ENCODE measurements at places on chromosomes 5 and 9.

- DNase-seq = no peak
These were observed 16.2 kb downstream of the COL5A1 start for GRCh38 chr9:134657666-134658377.

DNA sequence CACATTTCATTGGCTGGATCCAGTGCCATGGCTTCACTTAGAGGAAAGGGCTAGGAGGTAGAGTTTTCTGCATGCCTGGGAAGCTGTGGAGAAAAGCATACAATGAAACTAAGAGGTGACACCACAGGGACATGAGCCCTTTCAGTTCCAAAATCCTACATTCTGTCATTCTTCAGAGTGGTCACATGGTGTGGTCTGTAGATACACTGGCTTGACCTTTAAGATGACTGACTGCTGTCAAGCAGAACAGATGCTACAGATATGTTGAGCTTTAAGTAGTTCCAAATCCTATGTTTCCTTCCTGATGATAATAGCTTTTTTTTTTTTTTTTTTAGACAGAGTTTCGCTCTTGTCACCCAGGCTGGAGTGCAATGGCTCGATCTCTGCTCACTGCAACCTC is 26.2 kb downstream of the DMRT3 start:
- DNase-seq = no peak

GRCh38 chr5:75496026-75496425 is 15.4 kb downstream of the CERT1 start:
- no peak for DNase-seq

- no peak for DNase-seq
These were observed 30.5 kb upstream of the MSH3 start for GRCh38 chr5:80623999-80624398.

DNA sequence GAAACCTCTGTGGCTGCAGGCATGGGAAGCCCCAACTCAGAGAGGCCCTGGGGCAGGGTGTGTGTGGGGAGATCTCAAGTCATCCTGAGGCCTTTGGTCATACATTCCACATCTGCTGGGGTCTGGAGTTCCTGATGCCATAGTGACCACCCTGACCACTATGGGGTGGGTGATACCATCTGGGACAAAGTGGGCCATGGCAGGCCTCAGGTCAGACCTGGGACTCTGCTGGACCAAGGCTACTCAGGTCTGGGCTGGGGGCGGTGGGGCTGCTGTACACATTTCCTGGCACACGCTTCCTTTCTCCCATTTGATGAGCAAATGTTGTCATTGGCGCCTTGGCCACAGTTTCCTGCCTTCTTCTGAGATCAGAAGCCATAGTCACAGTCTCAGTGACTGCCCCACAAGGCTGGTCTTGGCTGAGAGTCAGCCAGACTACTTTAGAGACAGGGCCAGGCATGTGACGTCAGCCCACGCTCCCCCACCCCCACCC is 15.1 kb upstream of the ACSL6 start:
- DNase-seq = no peak

- no peak for DNase-seq
These were observed 275.2 kb downstream of the MSX2 start for GRCh38 chr5:174999581-174999980.

GRCh38 chr9:21549251-21549765 is 67.2 kb upstream of the IFNE start:
- no peak for DNase-seq

DNA sequence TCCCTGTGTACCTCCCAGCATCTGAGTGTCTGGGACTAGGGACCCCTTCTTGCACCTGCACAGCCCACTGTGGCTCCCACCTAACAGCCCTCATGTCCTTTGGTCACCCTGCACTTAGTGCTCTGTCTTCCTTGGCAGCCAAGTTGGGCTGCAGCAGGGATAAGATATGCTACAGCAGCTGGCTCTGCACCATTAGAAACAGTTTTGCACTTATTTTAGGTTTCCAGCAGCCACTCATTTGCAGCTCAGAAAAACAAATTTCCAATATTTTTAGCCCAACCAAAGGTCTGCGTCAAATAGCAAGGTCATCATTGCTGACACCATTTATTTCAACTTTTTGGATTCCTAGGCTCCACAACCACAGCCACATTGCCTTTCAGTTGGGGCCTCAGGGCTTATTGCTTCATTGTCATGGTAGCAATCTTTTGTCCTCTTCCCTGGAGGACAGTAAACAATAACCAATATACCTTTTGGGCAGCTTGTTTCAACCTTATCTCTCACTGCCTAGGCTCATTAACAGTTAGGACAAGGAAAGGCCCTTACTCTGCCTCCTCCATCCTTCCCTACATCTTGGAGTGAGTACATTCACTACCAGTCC is 263.9 kb downstream of the COX7C start:
- no peak for DNase-seq

DNA sequence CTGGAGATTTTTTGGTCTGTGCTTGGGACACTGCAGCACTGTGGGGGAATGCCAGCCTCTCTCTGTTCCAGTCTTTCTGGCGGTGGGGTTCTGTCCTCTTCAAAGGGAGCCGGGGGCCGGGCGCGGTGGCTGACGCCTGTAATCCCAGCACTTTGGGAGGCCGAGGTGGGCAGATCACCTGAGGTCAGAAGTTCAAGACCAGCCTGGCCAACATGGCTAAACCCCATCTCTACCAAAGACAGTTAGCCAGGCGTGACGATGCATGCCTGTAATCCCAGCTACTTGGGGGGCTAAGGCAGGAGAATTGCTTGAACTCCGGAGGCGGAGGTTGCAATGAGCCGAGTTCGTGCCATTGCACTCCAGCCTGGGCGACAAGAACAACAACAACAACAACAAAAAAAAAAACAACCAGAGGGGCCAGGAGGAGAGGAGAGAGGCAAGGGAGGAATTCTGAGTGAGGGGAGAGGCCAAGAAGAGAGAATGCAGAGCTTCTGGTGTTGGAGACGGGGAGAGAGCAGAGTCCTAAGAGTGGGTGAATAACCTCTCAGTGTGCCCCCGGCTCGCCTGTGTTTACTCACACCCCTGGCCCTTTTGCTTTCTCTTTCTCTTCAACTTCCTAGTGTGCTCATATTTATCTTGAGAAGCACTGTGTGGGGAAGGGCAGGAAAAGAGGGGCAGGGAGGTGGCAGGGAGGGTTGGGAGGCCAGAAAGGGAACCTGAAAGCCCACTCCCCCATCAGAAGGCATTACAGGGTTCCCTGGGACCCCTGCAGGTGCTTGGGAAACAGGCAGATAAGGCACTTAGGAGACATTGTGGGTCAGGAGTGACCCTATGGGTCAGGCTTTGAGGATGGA is 3.2 kb upstream of the SET start:
- DNase-seq = peak; percentile 23

- no peak for DNase-seq
These were observed 6.5 kb upstream of the FBXO10 start for GRCh38 chr9:37582548-37583157.

DNA sequence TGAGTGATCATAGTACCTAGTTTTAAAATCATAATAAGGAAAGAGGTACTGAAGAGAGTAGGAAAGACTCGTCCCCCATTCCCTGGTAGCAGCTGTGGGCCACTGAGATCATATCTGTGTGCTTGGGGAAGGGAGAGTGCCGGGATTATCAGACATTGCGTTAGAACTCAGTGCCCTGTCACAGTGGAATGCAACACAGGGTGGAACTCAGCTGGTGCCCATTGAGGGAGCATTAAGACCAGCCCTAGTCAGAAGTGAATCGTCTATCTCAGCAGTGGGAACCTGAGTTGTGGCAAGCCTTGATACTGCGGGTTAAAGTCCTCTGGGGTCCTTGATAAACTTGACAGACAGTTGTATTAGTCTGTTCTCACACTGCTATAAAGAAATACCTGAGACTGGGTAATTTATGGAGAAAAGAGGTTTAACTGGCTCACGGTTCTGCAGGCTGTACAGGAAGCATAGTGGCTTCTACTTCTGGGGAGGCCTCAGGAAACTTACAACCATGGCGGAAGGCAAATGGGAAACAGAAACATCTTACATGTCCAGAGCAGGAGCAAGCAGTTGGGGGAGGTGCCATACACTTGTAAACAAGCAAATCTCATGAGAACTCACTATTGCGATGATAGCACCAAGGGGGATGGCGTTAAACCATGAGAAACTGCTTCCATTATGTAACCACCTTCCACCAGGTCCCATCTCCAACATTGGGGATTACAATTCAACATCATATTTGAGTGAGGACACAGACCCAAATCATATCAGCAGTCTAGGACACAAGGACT is 33.1 kb downstream of the NDUFAF2 start:
- no peak for DNase-seq

- no peak for DNase-seq
These were observed 32.4 kb downstream of the AOPEP start for GRCh38 chr9:94758880-94759279.

DNA sequence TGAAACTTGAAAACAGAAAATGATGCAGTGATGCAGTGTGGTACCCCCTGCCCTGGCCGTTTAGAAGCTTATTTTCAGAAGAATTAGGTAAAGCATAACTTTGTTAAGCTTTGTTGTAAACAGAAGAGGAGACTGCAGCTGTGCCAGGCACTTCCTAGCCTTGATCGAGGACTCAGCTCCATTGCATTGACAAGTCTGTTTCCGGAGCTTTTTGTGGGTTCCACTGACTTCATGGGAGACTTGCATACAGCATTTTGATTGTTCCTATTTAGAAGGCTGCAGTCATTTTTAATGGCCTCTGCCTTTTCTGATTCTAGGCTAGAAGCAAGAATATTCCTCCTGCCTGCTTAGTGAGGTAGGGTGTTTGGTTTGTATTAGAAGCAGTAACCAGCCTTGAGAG is 12.3 kb downstream of the MVB12B start:
- no peak for DNase-seq

DNA sequence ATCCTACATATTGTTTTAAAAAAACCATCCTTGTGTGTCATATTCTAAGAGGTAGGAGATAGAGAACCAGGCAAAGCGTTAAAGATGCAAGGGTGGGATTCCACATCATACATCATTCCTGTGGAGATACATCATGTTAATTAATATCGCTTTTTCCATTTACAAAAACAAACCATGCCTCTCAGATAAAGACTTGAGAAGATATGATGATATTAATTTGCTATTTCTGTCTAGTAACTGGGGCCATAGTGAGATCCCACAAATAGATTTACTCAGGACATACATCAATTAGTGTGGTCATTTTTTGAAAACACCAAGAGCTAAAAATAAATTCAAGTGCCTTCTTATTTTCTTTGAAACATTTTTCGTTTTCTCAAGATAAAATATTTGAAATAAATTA is 165.4 kb upstream of the TARS1 start:
- no peak for DNase-seq

DNA sequence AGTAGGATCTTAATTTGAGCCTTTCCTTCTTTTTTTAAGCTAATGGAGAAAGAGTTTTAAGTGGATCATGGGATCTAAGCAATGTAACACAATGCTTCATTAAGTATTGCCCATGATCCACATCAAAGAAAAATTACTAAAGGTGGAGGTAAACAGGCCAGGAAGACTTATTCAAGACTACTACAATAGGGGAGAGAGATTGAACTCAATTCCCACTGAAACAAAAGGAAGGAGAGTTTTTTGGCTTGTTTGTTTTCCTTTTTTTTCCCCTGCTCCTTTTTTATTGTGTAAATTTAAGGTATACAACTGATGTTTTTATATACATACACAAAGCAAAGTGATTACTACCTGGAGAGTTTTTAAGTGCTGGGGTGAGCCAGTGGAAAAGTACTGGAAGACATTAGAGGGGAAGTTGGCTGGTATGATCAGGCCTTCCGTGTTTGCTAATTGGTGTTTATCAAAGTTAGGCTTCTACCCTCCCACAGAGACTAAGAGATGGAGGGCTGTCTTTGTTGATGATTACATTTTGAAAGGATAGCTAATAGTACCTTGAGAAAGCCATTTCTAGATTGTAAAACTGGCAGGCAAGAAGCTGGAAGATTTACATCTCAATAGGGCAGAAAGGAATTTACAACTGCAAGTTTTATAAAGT is 262.7 kb downstream of the CHSY3 start:
- no peak for DNase-seq

DNA sequence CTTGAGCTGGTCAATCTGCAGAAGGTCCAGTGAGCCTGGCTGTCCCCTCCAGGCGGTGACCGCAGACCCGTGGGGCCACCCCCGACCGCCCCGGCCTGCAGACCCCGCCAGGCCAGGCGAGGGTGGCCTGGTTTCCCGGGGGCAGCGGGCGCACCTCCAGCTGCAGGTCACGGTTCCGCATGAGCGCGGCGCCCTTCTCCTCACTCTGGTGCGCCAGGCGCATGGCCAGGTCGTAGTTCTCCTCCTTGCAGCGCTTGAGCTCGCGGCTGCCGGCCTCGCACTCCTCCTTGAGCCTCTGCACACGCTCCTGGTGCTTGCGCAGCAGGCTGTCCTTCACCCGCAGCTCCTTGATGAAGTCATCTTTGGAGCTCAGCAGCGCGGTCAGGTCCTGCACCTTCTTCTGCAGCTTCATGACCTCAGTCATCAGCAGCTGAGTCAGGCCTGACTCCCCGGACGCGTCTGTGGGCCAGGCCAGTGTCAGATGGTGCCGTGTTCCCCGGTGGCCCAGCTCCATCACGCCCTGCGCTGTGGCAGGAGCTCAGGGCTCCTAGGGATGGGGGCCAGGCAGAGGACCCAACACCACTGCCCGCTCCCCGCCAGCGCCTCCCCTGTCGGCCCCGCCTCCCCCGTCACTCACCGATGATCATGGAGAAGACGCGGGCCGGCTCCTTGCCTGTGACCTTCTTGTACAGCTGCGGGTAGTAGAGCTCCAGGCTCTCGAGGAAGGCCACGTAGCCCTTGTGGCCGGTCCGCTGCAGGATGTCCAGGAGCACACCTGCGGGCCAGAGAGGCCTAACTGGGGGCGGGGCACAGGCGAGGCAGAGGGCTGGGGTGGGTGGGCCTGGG is 2.6 kb downstream of the CARD9 start:
- DNase-seq = no peak

- DNase-seq = no peak
These were observed 1638.3 kb downstream of the MAT2B start for GRCh38 chr5:165143741-165144140.

GRCh38 chr5:53031695-53032096 is 42.5 kb downstream of the ITGA2 start:
- no peak for DNase-seq

GRCh38 chr5:142506756-142507155 is 179.1 kb downstream of the FGF1 start:
- DNase-seq = no peak

- no peak for DNase-seq
These were observed 25.0 kb downstream of the LMNB1 start for GRCh38 chr5:126801992-126802294.

- no peak for DNase-seq
These were observed 21.6 kb downstream of the HMGXB3 start for GRCh38 chr5:150022158-150022531.

DNA sequence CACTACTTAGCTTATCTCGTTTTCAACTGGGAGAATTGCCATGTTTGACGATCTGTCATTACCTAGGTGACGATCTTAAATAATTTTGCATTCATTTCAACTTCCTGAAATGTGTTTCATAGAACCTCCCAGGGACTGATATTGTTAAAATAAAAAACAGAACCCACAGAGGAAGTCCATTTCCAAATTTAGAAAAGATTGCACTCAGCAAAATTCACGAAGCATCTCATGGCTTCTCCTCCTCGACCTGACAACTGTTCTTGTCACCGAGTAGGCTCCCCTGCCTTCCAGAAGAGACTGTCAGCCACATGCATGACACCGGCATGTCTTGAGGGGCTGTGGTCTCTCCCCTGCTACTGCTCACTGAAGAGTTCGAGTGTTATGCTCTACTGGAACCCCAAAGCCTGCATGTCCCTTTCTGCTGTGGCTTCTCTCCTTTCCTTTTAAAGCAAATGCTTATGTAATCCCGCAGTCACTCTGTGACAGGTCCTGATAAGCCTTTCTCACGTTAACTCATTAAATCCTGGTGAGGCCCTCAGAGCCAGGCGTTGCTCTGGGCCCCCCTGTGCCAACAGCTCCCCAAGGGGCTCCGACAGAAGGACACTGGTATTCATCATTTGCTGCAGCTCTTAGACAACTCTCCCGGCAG is 26.8 kb upstream of the ANKRD33B start:
- no peak for DNase-seq

GRCh38 chr5:75509546-75509945 is 1.9 kb downstream of the CERT1 start:
- DNase-seq = no peak

Measured in stimulated activated CD4-positive, alpha-beta T cell treated with anti-CD3 and anti-CD28 coated beads, Interleukin-1b, Interleukin-23, amount 100 ng/mL, for 4 hours (primary cell).